ENCODE measurements at places on chromosomes 7 and 10.

DNA sequence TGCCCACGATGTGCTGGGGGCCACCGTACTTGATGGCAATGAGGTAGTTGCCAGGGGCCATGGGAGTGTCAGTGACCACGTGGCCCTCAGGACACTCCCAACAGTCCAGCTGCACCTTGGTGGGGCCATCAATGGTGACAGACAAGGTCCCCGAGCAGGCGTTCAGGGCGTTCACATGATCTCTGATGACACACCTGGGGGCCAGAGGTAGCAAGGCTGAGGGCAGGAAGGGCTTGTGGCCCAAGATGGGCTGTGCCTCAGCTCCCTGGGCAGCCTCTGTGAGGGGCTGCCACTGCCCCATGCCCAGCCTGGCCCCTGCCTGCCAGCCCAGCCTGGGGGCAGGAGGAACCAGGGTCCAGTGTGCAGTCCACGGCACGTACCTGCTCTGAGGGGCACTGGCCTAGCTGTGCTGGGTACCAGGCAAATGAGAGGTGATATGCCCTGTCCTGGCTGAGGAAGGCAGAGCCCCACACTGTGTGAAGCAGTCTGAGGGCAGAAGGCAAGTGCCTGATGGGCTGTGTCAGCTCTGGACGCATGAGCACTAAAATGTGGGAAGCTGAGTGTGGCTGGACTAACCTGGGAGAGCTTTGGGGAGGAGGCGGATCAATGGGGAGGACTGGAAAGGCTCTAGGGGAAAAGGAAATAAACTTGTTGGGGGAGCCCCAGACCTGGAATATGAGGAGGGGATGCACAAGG is 3.5 kb upstream of the KCP start:
- DNase-seq: peak; percentile 38

- DNase-seq: no peak
Measured at GRCh38 chr10:113527211-113527906, 25.5 kb upstream of the HABP2 start.

- no peak for DNase-seq
Measured at GRCh38 chr10:773562-774161, 84.2 kb upstream of the DIP2C start.

DNA sequence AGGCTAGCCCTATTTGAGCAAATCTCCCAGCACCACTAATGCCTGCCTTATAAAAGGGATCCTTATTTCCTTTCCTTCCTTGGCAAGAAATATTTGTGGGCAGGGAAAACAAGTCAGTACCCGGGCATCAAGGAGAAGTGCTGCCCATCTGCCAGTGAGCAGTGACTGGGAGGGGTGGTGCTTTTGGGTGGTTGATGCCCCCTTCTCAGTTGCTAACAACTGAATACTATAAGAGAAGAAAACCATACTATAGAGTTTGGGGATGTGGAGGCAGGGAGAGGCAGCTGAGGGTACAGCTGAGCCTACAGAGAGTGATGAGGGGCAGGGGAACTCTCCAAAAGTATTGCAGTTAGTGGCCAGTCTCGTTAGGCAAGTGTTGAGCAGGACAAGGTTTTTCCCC is 39.3 kb downstream of the OGDH start:
- DNase-seq: peak; percentile 15

DNA sequence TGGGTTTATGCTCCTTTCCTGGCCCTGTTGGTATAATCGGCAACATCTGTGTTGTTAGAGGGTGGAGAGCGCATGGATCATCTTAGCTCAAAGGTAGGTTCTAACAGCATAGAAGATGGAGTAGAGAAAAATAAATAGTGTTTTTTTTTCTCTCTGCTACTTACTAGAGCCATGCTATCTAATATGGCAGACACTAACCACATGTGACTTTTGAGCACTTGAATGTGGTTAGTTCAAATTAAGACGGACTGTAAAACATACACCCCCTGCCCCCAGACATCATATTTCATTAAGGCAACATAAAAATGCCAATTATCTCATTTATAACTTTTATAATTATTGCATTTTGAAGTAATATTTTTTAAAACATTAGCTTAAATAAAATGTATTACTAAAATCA is 525.1 kb downstream of the KIF20B start:
- DNase-seq: no peak

DNA sequence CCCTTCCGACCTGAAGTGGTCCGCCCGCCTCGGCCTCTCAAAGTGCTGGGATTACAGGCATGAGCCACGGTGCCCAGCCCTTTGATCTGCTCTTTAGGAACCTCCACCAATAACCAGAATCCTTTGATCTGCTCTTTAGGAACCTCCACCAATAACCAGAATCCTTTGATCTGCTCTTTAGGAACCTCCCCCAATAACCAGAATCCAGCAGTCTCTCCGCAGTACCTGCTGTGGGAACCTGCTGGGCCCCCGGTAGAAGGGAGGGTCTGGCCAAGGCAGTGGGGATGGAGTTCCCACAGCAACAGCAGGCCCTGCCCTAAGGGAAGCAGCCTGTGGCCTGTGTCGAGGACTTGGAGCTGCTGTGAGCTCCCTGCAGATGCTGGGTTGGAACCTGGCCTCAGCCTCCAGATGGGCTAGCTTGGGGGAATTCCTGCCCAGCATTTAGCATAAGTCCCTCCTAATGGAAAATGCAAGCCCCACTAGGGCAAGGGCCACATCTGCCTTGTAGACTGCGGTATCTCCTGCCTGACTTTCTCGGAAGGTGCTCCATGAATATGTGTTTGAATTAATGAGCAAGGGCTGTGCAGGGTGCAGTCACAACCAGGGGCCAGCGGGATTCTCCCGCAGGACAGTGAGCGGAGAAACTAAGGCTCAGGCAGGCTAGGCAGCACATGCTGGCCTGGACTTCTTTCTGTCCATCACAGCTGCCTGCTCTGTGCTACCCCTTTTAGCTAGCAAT is 165.8 kb downstream of the UBE2H start:
- DNase-seq: peak; percentile 73

- no peak for DNase-seq
Measured at GRCh38 chr7:144484445-144484844, 81.0 kb upstream of the NOBOX start.

GRCh38 chr7:2670720-2671391 is 17.1 kb upstream of the AMZ1 start:
- peak; percentile 95 for DNase-seq

DNA sequence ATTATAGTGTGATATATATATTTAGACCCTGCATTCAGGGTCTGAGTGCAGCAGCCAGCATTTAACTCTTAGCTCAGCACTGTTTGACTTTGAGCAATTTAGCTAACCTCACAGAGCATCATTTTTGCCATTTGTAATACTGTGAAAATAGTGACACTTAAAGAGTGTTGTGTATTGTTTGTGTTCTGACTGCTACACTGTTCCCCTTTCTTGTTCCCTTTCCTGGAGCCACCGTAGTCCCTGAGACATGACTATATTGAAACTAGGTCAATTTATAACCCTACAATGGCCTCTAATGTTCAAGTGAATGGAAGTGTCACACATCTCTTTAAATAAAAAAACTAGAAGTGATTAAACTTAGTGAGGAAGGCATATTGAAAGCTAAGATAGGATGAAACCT is 20.3 kb upstream of the CD36 start:
- no peak for DNase-seq

DNA sequence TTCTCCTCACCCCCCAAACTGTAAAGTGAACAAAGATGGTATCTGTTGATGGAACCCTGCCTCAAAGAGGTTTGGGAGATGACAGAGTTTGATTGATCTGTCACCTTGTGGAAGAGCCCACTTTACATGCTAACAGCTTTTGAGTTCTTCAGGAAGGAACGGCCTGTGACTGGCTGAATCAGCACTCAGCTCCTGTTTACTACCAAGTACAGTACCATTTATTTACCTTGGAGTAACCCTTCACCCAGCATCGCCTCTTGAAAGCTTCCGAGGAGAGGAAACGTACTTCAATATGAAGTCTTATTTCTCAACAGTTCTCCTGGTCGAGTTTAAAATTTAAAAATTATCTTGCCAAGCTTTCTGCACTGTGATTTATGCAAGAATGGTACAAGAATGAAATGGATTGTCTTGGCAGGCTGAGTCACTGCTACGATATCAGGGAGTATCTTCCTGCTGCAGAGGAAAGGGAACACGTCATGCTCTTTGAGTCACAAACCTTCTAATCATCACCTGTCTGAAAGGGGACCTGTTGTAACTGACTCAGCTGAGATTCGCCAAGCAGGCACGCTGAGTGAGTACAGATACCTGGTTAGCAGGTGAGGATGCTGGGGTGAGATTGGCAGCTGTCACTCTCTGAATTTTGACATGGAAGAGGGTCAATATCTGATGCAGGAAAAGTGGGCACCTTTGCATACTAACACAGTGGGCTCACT is 30.1 kb downstream of the KLF6 start:
- peak; percentile 39 for DNase-seq

- DNase-seq: no peak
Measured at GRCh38 chr10:77351386-77351785, 286.2 kb downstream of the KCNMA1 start.

DNA sequence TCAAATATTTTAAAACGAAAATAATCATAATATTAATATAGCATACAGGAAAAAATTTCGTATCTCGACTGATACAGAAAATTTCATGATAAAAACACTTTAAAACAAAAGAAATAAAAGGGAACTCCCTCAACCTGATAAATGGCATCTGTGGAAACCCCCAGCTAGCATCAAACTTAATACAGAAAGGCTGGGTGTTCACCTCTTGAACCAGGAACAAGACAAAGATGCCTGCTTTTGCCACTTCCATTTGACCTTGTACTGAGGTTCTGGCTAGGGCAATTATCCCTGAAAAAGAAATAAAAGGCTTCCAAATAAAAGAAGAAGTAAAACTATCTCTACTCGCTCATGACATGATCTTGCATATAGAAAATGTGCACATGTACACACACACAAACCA is 2.5 kb upstream of the ALOX5 start:
- no peak for DNase-seq

GRCh38 chr7:131950758-131951157 is 394.3 kb upstream of the PODXL start:
- DNase-seq: no peak

GRCh38 chr10:43219848-43220247 is 47.0 kb downstream of the RASGEF1A start:
- peak; percentile 27 for DNase-seq

- no peak for DNase-seq
Measured at GRCh38 chr10:52488606-52489485, 174.8 kb downstream of the DKK1 start.

GRCh38 chr10:121409466-121410104 is 188.7 kb downstream of the FGFR2 start:
- DNase-seq: no peak

- no peak for DNase-seq
Measured at GRCh38 chr10:51759896-51760534, 60.6 kb upstream of the CSTF2T start.

- no peak for DNase-seq
Measured at GRCh38 chr7:30968747-30969603, 5.2 kb downstream of the GHRHR start.

DNA sequence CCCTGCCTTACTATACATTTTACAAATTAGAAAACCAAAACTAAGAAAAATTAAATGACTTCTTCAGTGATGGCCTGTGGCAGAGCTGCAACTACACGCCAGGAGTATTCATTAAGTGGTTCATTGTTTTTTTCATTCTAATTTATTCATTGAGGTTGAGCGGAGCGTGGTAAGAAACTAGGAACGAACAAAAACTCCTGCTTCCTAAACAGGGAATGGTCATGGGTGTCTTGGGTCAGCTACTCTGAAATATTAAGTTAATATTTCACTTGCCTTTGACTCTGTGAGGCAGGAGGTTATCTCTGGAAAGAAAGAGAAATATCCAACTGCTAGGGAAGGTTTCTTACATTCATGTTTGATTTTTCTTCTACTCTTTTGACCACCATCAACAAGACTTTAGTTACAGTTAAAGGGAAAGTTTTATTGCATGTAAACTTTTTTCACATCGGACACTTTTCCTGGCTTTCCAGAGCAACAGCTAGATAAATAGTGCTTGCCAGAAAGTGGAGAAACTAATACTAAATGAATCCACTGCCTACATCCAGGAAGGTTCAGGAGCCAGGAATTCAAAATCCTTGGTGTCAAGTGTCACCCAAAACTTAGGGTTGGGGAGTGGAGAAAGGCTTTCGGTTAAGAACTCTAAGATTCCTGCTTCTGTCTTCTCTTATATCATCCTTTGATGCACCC is 896 bp upstream of the GNG11 start:
- no peak for DNase-seq

DNA sequence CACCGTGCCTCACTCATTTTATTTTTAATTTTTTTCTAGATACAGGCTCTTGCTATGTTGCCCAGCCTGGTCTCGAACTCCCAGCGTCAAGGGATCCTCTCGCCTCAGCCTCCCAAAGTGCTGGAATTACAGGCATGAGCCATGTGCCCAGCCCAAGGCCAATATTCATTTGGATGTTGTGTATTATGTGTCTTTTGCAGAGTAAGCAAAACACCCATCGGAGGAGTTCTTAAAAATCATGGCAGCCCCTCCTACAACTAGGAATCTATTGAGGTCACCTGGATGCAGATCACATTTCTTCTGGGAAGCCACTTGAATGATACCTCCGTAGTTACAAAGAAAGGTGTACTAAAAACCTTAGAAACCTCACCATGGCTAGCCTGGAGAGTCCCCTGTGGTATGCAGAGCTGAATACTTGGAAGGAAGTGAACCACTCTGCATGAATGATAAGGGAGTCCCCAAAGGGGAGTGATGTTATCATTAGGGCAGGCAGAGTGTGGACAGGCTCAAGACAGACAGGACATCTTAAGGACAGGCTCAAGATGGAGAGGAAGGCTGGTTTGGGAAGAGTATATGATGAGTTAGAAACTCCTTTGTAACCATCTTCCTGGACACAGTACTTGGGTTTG is 185.7 kb downstream of the TAX1BP1 start:
- DNase-seq: no peak

DNA sequence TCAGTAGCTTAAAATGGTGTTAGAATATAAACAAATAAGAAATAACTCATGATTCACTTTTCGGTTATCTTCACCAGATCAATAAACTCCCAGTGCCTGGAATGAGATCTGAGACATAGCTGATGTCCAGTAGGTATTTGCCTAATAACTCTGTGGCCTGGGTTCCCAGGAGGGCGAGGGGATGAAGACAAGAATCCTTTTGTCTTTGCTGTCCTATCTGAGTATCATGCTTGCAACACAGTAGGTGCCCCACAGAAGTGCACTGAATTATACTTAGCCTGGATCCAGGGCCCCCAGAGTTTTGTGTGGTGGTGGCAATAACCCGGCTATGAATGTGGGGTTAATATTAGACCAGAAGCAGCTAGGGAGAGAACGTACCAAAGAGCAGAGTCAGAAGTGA is 350.1 kb upstream of the AOAH start:
- no peak for DNase-seq

- no peak for DNase-seq
Measured at GRCh38 chr7:3179456-3179855, 121.6 kb upstream of the SDK1 start.

GRCh38 chr7:152120210-152120609 is 94.7 kb downstream of the GALNT11 start:
- no peak for DNase-seq

GRCh38 chr7:111045449-111045848 is 45.5 kb upstream of the LRRN3 start:
- no peak for DNase-seq

DNA sequence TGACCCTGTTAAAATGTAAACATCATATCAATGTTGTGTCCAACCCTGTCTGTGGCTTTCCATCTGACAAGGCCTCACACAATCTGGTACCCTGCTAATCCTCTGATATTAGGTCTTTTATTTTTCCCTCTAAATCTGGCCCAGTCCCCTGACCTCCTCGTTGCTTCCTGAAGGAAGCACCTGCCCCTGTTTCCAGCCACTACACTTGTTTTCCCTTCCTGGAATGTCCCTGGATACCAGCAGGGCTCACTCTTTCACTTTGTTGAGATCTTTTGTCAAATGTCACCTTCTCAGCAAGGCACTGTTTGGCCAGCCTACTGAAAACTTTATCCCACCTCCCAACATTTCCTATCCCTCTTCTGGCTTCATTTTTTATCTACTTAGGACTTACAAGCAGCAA is 2.1 kb downstream of the SAMD9L start:
- peak; percentile 48 for DNase-seq
